ENCODE measurements at places on chromosomes 5 and 9. TPM values are rescaled to one million over a fixed set of nuclear protein-coding genes. Genes with fewer than 3 reads are reported as not detected.
A peak's percentile ranks its signal among the peaks of the same experiment; 100 is the strongest.

DNA sequence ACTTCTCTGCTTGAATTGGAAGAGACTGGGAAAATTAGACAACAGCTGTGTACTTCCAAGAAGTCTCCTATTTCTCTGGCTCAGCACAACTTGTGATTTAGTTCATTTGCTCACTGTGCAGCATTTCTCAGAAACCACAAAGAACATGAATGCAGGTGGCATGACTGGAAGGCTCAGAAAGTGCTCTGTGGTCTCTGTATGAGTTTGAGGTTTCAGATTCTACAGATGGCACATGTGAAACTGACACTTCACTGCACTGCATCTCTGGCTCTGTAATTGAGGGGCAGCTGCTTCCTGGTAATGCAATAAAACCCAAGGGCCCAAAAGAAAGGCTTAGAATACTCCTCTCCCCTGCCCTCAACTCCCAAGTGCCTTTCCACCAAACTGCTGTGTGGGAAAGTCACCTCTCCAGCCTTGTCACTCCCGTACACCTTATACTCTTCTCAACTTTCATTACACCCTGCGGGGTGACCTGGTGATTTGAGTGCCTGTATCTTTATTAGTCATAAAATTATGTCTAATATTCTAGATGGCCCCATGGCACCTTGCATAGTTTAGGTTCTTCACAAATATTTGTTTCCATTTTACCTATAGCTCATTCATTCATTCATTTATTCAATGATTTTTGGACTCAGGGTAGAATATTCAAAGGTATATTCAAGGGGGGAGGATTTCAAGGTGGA, 82.5 kb downstream of the ESM1 start:
- peaks cover 15% of the 10 kb centered on the region for H3K27me3 ChIP-seq
- H3K27ac ChIP-seq, result no peak overlapping the region
- H3K36me3 ChIP-seq, result no peaks in the 10 kb centered on the region
- no peak for DNase-seq
- H3K4me3 ChIP-seq, result no peak overlapping the region

GRCh38 chr5:173771121-173771724, 116.9 kb upstream of the CPEB4 start:
- H3K27ac ChIP-seq, result no peak overlapping the region
- H3K4me3 ChIP-seq, result peak overlapping the region; percentile 33
- H3K4me1 ChIP-seq, result peaks cover 2% of the 10 kb centered on the region
- H3K36me3 ChIP-seq, result no peaks in the 10 kb centered on the region

- H3K27me3 ChIP-seq, result peaks cover 6% of the 10 kb centered on the region
- no peaks in the 10 kb centered on the region for H3K36me3 ChIP-seq
- H3K4me1 ChIP-seq, result no peaks in the 10 kb centered on the region
- H3K27ac ChIP-seq, result no peak overlapping the region
- no peak for DNase-seq
These were observed 142.9 kb downstream of the ATPSCKMT start for GRCh38 chr5:10106806-10107205.

DNA sequence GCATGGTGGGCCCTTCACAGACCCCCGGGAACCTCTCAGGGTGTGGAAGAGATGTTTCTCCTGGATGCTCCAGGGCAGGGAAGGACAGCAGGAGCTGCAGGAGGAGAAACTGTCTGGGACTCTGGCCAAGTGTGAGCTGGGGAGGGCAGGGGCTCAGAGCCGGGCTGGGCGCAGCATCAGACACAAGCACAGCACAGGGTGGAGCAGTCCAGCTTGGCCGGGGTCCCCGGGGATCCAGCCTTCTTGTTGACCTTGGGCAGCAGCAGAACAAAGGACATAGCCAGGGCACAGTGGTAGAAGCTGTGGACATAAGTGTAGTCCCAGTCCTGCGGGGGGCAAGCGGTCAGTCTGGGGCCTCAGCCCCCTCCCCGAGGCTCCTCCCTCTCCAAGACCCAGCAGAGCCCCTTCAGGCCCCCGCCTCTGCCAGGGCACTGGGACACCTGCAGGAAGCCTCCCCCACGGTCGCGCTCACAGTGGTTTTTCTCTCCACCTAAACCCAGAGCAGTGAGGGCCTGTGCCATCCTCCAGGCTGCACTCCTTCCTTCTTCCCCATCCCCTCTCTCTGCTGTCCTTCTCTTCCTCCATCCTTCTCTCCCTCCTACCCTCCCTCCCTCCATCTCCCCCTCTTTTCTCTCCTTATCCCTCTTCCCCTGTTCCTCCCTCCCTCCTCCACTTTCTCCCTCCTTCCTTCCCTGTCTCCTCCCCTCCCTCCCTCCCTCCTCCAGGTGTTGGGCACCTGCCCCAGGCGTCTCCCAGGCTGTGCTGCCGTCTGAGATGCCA, 10.1 kb downstream of the MYMK start:
- peak; percentile 74 for DNase-seq
- no peaks in the 10 kb centered on the region for H3K36me3 ChIP-seq
- peaks cover 4% of the 10 kb centered on the region for H3K4me1 ChIP-seq
- no peak overlapping the region for H3K4me3 ChIP-seq
- H3K27ac ChIP-seq, result no peak overlapping the region
- peaks cover 11% of the 10 kb centered on the region for H3K27me3 ChIP-seq

DNA sequence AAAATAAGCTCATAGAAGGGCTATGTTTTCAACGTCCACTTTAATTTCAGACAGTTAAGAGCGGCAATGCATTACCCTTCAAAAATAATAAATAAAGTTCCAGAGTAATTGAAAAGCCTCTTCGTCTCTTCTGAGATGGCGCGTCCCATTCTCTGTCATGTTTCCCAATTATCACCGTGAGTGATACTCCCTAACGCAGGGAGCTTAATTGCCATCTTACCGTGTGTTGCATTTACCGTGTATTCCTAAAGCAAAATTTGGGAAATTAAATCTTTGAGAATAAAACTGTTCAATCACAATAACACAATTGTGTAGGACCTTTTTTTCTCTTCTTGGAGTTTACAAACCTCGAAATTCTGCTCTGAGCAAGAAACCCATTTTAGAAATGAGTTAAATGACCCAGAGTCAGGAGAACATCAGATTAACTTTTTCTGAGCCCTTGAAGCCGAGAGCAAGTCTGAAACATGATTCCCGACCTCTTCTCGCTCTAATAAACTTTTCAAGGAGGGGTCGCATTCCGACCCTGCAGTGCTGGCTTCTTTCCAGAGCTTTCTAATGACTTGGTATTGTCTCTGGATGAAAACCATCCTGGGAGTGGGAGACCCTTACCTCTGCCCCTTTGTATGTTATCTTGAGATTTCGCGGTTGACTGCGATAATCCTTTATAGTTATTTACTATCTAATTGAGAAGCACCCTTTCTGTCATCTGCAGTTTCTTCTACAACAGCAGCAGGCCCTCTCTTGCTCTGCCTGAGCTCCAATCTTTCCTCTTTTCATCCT, 251.5 kb downstream of the FSTL4 start:
- H3K36me3 ChIP-seq, result no peaks in the 10 kb centered on the region
- peaks cover 14% of the 10 kb centered on the region for H3K27me3 ChIP-seq
- DNase-seq, result no peak
- no peak overlapping the region for H3K27ac ChIP-seq

Gene ALDH1B1
- 38.0 TPM for total RNA-seq

Gene PIP5KL1
- total RNA-seq, result 3.5 TPM

Gene GLRA1
- not detected for total RNA-seq
